ENCODE measurements at places on chromosomes 12 and 14. TPM values are rescaled to one million over a fixed set of nuclear protein-coding genes. Genes with fewer than 3 reads are reported as not detected.

GRCh38 chr14:99079061-99079727 lies 192.8 kb downstream of the BCL11B start:
- no peak for DNase-seq

DNA sequence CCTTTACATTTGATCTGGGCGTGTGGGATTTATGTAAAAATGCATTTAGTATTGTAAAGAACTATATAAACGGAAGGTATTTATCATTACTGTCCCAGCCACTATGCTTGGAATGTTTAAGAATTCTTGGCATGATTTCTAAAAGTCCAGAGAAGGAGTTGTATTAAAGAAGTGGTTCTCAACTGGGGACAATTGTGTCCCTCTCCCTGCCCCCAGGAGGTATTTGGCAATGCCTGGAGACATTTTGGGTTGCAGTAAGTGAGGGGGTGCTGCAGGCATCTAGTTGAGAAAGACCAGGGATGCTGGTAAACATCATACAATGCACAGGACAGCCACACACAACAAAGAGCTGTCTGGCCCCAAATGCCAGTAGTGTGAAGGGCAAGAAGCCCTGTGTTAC lies 7.2 kb downstream of the SLC38A1 start:
- DNase-seq: no peak

DNA sequence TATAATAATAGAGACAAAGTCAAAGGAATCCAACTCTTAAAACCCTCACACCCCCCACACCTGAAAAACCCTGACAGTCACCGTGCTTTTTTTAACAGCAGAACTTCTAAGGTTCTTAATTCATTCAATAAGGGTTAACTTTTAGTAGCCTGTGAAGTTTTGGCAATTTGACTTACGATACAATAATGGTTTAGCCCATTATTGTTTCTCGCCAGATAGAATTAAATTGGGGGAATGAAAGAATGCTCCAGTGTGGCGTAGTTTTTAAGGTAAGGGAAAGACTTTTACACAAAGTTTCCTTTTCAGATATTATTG lies 604 bp upstream of the MAGOHB start:
- no peak for DNase-seq

DNA sequence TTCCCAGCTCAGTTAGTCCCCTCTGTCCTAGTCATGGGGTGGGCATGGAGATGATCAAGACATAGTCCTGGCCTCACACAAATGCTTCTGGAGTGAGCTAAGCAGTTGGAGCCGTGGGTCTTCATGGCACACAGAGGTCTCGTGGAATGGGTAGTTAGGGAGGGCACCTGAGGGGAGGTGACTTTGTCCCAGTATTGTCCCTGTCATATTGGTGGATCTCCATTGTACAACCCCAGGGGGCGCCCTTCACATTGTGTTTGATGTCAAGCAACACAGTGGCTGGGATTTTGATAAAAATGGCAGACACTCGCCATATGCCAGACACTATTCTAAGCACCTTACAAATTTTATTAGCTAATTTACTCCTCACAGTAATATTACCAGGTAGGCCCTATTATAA lies 175.4 kb upstream of the LHX5 start:
- DNase-seq: no peak

The DNAH10 gene
- 0.72 TPM for polyA plus RNA-seq

GRCh38 chr14:99604766-99605298 lies 825 bp upstream of the CCDC85C start:
- DNase-seq: no peak

DNA sequence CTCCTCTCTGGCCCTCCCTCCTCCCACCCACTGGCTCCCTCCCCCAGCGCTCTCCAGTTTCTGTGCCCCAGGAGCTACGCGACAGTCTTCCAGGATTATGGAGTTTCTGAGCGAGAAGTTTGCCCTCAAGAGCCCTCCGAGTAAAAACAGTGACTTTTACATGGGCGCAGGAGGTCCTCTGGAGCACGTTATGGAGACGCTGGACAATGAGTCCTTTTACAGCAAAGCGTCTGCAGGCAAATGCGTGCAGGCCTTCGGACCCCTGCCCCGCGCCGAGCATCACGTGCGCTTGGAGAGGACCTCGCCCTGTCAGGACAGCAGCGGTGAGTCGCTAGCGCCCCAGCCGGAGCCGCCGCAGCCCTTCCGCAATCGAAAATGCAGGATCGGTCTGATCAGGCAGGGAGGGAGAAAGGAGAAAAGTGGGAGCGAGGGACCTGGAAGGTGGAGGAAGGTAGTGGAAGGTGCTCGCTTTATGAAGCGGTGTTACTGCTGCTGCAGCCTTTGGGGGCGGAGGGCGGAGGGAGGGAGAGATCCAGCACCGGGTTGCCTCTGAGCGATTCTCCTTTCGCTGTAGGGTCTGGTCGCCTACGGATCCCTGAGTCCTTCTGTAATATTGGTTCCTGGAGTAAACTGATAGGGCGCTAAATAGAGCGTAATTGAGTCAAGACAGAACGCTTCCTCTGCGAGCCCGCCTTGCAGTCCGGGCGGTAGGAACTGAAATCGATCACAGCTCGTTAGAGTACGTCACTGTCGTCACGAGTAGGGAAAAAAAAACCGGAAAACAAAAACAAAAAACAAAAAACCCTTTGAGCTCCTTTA lies at the start of gene ALX1:
Gene ALX1 (plus strand): TSS at position 56 of the 819 bp plus-strand sequence. CDS start 42 bp downstream, at position 98.
- peak; percentile 37 for DNase-seq

GRCh38 chr12:62263966-62264365 lies 3.8 kb downstream of the USP15 start:
- DNase-seq: no peak

- no peak for DNase-seq
Observed at GRCh38 chr12:121278169-121279070, 18.1 kb downstream of the CAMKK2 start.

DNA sequence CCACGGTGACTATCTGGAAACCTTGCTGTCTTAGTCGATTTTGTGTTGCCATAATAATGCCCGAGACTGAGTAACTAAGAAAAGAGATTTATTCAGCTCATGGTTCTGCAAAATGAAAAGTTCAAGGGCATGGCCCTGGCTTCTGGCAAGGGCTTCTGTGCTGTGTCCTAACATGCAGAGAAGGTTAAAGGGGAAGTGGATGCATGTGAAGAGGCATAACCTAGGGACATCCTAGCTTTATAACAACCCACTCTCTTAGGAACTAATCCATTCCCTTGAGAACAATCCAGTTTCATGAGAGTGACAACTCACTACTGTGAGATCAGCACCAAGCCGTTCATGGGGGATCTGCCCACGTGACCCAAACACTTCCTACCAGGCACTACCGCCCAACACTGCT lies 11.5 kb downstream of the FLVCR2 start:
- no peak for DNase-seq

The MGAT4C gene
- polyA plus RNA-seq: not detected

The ASB2 gene
- 37.9 TPM for polyA plus RNA-seq

Measured in muscle of arm (tissue), 14 donors.